Stimulated activated CD4-positive, alpha-beta T cell treated with anti-CD3 and anti-CD28 coated beads, Interleukin-2, amount 100 ng/mL, for 48 hours (primary cell): ENCODE measurements at places on chromosomes 7 and 10.

GRCh38 chr10:13787015-13787421 is 200.3 kb downstream of the PRPF18 start:
- DNase-seq = peak; percentile 51

GRCh38 chr7:41809116-41809515 is 106.2 kb upstream of the INHBA start:
- no peak for DNase-seq

DNA sequence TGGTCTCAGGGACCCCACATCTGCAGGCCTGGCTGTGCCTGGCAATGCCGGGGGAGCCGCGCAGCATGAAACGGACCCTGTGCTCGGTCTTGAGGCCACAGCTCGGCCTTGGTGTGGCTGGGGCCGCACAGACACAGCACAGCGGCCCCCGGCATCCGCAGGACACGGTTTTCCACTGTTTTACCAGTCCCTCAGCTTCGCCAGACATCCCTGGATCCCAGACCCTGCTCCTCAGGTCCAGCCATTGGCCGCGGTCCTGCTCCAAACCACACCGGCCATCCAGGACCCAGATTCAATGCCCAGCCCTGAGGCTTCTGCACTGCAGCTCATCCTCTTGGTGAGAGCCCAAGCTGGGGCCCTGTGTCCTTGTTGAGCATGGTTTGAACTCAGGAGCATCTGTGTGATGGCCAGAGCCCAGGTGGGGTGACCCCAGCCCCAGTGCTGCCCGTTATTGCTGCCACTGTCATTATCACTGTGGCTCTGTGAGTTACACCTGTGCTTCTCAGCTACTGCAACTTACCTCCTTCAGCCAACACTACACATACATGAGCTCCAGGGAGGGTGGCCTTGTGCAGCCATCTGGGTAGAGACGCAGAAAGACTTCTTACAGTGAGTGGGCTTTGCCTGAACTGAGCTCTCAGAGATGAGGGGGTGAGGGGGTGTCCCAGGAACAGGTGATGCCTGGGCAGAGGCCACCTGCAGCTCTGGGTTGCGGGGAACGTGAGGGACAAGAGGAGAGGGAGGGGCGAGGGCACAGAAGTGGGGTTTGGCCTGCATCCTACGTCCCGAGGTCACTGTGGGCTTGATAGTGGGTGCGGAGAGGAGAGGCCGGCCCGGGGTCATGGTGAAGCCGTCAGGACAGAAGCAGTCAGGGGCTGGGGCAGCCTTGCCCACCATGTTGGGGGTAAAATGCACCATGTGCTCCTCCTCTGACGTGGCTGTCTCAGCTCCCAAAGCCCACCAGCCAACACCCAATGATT is 567.6 kb downstream of the PTPRN2 start:
- DNase-seq = no peak

DNA sequence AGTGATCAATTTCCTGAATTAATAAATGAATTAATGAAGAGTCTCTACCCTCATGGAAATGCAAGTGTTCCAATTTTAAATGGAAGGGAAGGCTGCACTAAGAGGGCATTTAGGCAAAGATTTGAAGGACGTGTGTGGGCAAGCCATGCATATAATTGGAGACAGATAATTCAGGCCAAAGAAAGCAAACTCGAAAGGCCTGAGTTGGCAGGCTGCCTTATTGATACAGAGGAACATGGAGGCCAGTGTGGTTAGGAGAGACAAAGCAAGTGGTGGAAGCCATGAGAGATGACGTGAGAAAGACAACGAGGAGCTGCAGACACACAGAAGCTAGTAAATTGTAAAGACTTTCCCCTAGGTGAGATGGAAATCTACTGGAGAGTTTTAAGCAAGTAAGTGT is 15.4 kb upstream of the PCLO start:
- no peak for DNase-seq

DNA sequence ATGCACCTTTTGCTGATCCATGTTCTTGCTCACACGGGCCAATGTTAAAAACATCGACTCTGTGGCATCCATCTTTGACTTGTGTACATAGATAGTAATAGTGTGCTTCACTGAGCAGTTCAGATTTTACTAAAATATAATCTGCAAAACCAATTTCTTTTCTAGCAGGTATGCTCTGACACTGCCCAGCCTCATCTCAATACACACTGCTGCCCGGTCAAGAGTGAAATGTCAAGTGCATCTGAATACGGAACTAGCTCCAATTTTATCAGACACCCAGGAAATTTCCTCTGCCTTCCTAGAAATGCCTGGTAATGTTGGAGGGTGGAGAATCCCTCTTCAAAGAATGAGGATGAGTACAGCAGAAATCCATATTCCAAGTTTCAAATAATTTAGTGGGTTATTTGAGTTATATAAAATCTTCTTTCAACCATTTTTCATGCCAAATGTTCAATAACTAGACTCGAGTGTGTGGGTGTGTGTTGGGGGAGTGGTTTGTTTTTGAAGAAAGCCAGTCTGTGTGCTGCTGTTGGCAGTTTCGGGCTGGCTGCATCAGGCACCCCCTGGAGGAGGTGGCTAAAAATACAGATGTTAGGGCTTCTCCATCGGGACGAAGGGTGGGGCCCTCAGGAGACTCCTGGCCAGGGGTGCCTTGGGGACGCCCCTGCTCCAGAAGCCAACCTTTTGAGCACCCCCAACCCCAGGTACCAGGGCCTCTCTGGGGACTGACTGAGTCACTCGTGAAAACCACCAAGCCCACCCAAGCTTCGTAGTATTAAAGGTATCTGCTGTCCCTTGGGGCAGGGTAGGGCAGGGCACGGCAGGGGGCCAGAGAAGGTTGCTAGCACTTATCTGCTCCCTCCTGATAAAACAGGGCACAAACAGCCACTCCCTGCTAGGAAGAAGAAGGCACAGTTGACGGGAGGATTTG is 15.4 kb downstream of the CTBP2 start:
- no peak for DNase-seq

DNA sequence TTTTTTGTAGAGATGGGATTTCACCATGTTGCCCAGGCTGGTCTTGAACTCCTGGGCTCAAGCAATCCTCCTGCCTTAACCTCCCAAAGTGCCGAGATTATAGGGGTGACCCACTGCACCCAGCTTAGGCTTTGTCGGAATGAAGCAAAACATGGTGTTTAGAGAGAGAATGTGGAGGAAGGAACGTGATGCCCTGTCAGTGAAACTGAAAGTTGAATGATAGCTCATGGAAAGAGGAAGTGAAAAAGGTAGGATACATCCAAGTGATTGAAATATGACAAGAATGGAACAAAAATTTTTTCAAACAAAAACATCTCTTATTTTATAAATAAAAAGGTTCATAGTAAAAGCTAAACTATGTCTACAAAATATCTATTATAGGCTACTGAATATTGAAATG is 5.9 kb downstream of the AKAP9 start:
- DNase-seq = no peak

DNA sequence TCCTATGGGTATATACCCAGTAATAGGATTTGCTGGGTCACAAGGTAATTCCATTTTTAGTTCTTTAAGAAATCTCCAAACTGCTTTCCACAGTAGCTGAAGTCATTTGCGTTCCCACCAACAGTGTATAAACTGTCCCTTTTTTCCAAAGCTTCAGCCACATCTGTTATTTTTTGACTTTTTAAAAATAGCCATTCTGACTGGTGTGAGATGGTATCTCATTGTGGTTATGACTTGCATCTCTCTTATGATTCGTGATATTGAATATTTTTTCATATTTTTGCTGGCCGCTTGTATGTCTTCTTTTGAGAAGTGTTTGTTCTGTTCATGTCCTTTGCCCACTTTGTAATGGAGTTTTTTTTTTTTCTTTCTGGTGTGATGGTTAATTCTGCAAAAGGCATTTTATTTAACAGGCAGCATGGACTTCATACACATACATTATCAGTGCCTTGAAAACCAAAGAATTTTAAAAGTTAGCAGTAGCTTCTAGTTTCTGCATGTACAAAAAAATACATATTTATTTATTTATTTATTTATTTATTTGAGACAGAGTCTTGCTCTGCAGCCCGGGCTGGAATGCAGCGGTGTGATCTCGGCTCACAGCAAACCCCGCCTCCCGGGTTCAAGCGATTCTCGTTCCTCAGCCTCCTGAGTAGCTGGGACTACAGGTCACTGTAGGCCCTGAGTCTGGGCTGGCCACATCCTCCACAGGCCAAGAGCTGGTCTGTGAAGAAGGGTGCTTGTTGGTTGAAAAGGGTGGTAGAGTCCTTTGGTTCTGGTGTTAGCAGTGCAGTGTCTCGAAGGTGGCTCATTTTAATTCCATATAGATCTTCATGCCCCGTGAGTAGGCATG is 32.3 kb downstream of the AGR3 start:
- DNase-seq = no peak

- DNase-seq = no peak
These were observed 71.5 kb upstream of the SLC13A1 start for GRCh38 chr7:123271231-123271630.

DNA sequence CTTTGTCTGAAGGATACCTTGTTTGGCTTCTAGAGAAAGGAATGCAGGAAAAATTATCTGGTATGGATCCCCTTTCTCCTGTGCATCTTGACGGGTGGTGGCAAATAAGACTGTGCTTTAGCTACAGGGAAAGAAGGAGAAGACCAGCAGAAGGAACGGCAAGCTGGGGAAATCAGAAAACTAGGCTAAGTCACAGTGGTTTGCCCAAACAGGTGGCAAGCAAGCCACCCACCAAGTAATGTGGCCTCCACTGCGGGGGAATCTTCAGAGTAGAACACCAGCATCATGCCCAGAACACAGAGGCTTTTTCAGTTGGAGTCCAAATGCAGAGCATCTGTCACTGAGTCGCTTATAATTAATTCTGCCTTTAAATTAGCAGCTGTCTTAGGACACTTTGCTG is 282.8 kb downstream of the PHF14 start:
- DNase-seq = no peak

- no peak for DNase-seq
These were observed 490.0 kb downstream of the PTPRN2 start for GRCh38 chr7:158097453-158098124.

GRCh38 chr10:122795924-122796323 is 49.7 kb downstream of the CUZD1 start:
- DNase-seq = no peak

DNA sequence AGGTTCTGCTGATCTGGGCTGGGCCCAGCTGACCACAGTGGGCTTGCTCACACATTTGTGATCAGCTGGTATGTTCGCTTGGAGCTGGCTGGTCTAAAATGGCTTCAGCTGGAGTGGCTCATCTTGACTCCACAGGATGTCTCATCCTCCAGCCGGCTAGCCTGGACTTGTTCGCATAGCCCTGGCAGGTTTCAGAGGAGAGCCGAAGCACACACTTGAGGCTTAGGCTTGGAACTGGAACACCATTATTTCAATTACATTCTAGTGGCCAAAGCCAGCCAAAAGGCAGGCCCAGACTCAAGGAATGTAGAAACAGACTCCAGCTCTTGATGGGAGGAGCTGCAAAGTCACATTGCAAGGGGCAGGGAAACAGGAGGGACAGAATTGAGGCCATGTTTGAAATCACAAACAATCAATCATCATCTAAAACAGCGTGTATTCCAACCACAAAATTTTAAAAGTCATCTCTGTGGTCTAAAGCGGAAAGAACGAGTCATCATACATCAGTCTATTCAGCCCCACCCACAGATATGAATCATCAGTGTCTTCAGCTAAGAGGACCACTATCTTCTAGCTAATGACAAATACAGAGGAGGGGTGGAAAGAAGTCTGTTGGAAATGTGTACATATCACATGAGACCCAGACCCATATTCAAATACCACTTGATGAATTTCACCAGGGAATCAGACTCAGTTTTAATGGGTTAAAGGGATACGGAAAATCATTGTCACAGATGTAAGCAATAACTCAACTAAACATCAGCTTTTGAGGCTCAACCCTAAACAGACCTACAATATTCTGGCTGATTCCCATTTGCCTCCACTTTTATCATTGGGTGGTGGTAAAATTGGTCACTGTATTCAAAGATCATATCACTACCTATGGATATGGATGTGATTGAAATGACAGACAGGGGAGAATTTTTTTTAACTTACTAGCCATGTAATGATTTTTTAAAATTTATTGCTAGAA is 139.0 kb upstream of the MKLN1 start:
- peak; percentile 32 for DNase-seq

GRCh38 chr7:108324053-108325038 is 131.9 kb downstream of the NRCAM start:
- DNase-seq = no peak

GRCh38 chr7:149870701-149871483 is 2.9 kb upstream of the ATP6V0E2 start:
- DNase-seq = no peak

DNA sequence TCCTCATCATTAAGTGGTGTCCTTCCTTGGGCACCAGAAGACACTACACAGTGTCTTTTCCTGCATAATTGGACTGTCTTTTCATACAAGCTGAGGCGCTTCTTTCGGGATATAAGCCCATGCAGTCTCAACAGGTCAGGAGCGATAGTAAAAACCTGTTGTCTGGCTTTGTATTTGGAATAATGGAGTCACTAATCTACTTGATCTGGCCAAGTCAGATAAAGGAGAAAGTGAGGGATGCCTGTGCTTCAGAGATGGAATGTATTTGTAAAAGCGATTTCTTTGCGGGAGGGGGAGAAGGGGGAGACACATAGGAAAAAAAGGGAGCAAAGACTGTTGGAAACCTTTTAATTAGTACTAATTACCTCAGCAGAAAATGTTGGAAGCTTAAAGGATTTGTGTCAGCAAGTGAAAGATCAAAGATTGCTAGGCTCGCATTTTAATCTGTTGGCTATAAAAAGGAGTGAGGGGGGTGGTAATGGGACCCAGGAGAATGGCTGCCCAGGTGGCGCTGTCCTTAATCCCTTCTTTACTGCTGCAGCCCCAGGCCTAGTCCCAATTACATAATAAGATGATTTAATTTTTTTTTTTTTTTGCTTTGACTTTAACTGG is 581.4 kb downstream of the LRMDA start:
- no peak for DNase-seq

GRCh38 chr10:2208106-2208505 is 470.8 kb upstream of the ADARB2 start:
- no peak for DNase-seq

GRCh38 chr10:130575756-130576285 is 439.6 kb downstream of the GLRX3 start:
- DNase-seq = no peak

- no peak for DNase-seq
These were observed 90.9 kb downstream of the NEUROD6 start for GRCh38 chr7:31249671-31250070.

- no peak for DNase-seq
These were observed 1.7 kb upstream of the DPYSL4 start for GRCh38 chr10:132184816-132185593.

- DNase-seq = no peak
These were observed 55.1 kb upstream of the PPIF start for GRCh38 chr10:79292026-79292766.

DNA sequence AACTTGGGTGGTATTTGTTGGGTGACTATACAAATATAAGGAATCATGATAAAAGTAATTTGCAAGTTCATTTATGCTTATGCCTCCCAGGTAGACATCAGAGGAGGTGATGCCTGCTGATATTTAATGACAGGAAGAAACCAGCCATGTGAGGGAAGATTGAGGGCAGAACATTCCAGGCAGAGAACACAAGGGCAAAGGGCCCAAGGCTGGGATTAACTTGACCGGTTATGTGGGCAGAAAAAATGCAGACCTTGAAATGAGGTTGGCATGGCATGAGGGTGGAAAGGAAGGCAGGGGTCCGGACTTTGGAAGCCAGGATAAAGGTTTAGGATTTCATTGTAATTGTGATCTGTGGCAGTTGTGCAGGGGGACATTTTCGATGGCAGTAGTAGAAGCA is 68.0 kb upstream of the MTPN start:
- no peak for DNase-seq
